ENCODE measurements at places on chromosomes 2 and 18.

GRCh38 chr18:35474884-35475283 is 22.9 kb downstream of the INO80C start:
- H3K27me3 ChIP-seq: no peaks in the 10 kb centered on the region
- no peak overlapping the region for H3K27ac ChIP-seq
- H3K4me1 ChIP-seq: peaks cover 43% of the 10 kb centered on the region
- no peak for ATAC-seq

GRCh38 chr2:173696274-173696673 is 268.9 kb downstream of the SP3 start:
- no peaks in the 10 kb centered on the region for H3K36me3 ChIP-seq
- H3K27me3 ChIP-seq: no peaks in the 10 kb centered on the region
- H3K4me3 ChIP-seq: no peak overlapping the region

GRCh38 chr18:10318691-10318970 is 135.8 kb upstream of the APCDD1 start:
- ATAC-seq: peak; percentile 35
- no peaks in the 10 kb centered on the region for H3K36me3 ChIP-seq
- H3K27me3 ChIP-seq: no peaks in the 10 kb centered on the region
- H3K27ac ChIP-seq: no peak overlapping the region

GRCh38 chr18:3405713-3406112 is 44.3 kb upstream of the TGIF1 start:
- no peaks in the 10 kb centered on the region for H3K4me1 ChIP-seq
- ATAC-seq: no peak
- no peaks in the 10 kb centered on the region for H3K36me3 ChIP-seq

DNA sequence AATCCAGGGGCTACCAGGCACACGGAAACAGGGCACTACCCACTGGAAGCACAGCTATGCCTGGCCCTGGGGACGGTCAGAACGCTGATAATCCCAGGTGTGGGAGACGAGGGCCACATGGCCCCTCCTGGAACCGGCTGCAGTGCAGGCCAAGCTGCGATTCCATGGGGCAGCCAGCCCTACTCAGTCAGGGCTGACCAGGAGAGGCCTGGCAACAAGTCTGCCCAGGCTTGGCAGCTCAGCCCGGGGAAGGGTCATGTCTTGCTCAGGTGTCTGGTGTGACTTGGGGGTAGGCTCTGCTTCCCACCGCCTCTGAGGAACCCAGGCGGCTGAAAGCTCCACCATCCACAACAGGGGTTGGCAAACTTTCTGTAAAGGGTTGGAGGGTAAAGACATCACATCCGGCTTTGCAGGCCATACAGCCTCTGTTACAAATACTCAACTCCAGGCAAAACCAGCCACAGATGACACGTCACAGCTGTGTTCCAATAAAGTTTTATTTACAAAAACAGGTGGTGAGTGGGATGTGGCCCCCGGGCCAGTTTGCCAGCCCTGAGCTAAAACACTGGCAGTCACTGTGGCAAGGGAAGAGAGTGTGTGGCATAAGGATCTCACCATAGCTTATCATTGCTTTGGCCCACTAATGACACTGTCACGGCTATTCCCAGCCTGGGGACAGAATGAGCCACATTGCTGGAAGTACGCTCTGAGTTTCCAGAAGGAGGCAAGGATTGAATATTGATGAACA is 85.2 kb downstream of the NDUFA10 start:
- H3K27me3 ChIP-seq: no peaks in the 10 kb centered on the region
- H3K27ac ChIP-seq: no peak overlapping the region
- H3K36me3 ChIP-seq: peaks cover 7% of the 10 kb centered on the region
- ATAC-seq: no peak

DNA sequence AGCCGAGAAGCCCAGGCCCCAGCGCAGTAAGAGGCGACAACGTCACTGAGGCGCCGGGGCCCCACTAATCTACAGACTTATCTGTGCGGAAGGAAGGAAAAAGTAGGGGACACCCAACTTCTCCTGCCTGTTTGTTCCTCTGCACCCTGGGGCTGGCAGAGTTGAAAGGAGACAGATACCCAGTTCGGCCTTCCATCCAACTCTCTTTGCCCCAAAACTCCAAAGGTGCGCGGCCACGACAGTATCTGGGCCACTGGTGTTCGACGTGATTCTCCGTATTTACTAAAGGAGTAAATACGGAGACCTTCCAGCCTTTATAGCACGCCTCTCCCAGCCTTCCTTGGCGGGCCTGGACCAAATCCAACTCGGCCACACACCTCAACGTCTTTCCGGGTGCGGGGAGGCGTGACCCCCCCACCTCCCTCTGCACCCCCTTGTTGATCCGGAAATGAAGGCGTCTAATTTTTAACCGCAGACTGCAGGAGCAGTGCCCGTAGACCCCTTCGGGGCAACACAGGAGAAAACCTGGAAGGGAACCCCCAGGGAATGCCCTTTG is 1.6 kb downstream of the SMAD7 start:
- H3K27me3 ChIP-seq: no peaks in the 10 kb centered on the region
- H3K4me3 ChIP-seq: peak overlapping the region; percentile 86
- no peak for ATAC-seq
- peaks cover 55% of the 10 kb centered on the region for H3K4me1 ChIP-seq
- H3K27ac ChIP-seq: peak overlapping the region; percentile 55

DNA sequence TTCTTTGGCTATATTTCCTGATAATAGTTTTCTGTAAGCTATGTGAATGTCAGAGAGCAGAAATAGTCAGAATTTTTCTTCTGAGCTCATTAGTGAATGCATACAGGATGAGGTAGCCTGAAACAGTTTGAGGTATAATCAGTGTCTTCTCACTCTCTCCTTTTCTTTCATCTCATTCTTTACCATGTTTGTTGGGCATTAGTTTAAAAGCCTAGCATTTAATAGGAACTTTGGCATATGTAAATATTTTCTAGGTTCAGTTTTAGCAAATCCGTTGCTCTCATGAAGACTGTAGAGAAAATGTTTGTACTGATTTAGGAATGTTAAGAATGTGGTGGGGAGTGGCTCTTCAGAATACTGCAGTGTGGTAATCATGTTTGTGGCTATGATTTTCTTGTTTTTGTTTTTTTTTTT is 119.4 kb downstream of the PARD3B start:
- peaks cover 3% of the 10 kb centered on the region for H3K4me1 ChIP-seq
- H3K4me3 ChIP-seq: no peak overlapping the region
- H3K27me3 ChIP-seq: no peaks in the 10 kb centered on the region
- ATAC-seq: peak; percentile 64
- peak overlapping the region; percentile 24 for H3K27ac ChIP-seq
- no peaks in the 10 kb centered on the region for H3K36me3 ChIP-seq

DNA sequence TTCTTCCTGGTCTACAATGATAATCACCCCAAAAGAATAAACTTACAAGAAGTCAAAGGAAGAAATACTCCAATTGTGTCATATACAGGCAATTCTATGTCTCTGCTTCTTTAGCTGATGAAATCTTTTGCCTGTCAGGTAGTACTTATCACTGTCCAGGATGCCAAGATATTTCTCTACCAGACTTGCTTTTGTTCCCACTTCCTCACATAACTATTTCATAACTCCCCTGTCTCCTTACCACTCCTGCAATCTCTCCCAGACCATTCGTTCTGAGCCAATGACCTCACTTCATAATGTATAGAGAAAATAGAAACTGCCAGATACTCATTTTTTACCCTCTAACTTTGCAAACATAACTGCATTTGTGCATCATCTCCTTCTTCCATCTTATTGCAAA is 39.1 kb downstream of the HNMT start:
- no peaks in the 10 kb centered on the region for H3K36me3 ChIP-seq
- H3K27me3 ChIP-seq: no peaks in the 10 kb centered on the region
- H3K4me1 ChIP-seq: no peaks in the 10 kb centered on the region
- no peak overlapping the region for H3K27ac ChIP-seq

DNA sequence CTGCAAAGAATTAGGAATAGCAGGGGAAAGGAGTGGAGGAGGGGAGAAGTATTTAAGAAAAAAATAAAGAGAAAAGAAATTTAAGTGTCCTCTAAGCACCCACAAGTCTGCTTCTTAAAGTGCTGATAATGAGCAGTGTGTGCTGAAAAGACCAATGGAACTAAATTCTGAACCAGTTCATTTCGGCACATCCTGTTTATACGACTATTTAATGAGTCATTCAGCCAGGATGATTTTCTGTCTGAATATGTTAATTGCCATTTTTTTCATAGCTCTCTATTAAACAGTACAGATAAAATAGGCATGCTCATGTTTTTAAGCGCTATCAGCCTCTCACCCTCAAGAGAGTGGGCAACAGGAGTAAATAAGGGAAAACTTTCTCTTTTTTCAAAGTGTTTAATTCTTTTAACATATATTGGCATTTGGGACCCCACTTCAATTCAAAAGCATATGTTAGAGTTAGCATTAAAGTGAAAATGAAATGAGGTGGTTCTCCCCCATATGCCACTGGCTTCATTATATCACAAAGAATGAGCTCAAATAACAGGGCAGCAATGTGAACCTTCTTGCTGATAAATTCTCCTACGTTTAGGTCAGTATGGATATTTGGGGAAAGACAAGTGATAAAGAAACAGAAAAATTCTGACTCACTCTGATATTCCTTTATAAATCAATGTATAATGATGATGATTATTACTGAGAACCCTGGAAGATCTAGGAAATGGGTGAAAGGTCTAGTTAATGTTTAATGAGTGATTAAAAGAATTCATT is 87.5 kb downstream of the TCF4 start:
- H3K4me3 ChIP-seq: no peak overlapping the region
- H3K27ac ChIP-seq: no peak overlapping the region
- H3K4me1 ChIP-seq: peaks cover 32% of the 10 kb centered on the region
- ATAC-seq: no peak

GRCh38 chr2:2788076-2788475 is 457.0 kb upstream of the MYT1L start:
- H3K36me3 ChIP-seq: no peaks in the 10 kb centered on the region
- peaks cover 26% of the 10 kb centered on the region for H3K27me3 ChIP-seq
- no peak overlapping the region for H3K4me3 ChIP-seq
- H3K27ac ChIP-seq: no peak overlapping the region

- H3K4me3 ChIP-seq: no peak overlapping the region
- no peaks in the 10 kb centered on the region for H3K36me3 ChIP-seq
- peaks cover 54% of the 10 kb centered on the region for H3K4me1 ChIP-seq
Measured at GRCh38 chr2:223930103-223930976, 14.8 kb downstream of the WDFY1 start.

DNA sequence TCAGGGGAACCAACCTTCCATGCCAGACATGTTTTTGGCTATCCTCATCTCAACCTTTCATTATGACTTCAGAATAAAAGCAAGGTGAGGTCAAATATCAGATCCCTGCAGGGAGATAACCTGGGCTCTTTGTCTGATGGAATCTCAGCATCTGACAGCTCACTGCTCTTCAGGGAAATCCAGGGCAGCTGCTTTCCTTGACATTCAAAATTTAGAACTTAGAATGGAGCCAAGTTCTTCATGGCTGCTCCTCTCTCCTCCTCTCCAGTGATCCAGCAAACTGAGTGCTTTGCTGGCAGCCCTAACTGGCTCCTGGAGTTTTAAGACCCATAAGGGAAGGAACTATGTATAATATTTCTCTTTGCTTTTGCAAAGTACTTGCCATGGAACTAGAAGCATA is 716.3 kb downstream of the TSN start:
- no peaks in the 10 kb centered on the region for H3K36me3 ChIP-seq
- no peak for ATAC-seq
- H3K4me3 ChIP-seq: no peak overlapping the region
- H3K27me3 ChIP-seq: no peaks in the 10 kb centered on the region
- no peaks in the 10 kb centered on the region for H3K4me1 ChIP-seq

- no peaks in the 10 kb centered on the region for H3K36me3 ChIP-seq
- no peak overlapping the region for H3K27ac ChIP-seq
- H3K4me1 ChIP-seq: no peaks in the 10 kb centered on the region
- H3K27me3 ChIP-seq: no peaks in the 10 kb centered on the region
- no peak for ATAC-seq
- no peak overlapping the region for H3K4me3 ChIP-seq
Measured at GRCh38 chr2:198045227-198045626, 240.8 kb downstream of the PLCL1 start.

GRCh38 chr2:237858294-237859081 is 935 bp upstream of the RAMP1 start:
- H3K36me3 ChIP-seq: no peaks in the 10 kb centered on the region
- peak overlapping the region; percentile 65 for H3K4me3 ChIP-seq
- peaks cover 12% of the 10 kb centered on the region for H3K27me3 ChIP-seq
- peak overlapping the region; percentile 90 for H3K27ac ChIP-seq

DNA sequence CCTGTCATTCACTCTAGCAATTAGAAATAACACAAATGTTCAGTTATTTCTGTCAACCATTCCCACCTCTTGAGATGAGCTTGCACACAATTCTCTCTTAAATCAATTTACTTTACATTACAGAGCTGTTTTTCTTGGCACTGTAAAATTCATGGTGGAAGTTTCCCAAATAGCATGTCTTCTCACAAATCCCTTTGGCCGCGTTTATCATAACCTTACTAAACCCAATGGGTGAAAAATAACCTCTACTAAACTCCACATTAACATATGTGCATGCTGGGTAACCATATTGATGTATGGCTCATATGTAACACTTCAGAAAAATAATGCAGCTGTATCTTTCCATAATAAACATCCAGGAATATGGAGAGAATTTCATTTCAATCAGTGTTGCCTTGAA is 75.5 kb upstream of the SULT1C3 start:
- H3K27ac ChIP-seq: no peak overlapping the region
- no peaks in the 10 kb centered on the region for H3K27me3 ChIP-seq
- no peaks in the 10 kb centered on the region for H3K4me1 ChIP-seq
- ATAC-seq: no peak
- H3K36me3 ChIP-seq: no peaks in the 10 kb centered on the region
- no peak overlapping the region for H3K4me3 ChIP-seq

- H3K36me3 ChIP-seq: peaks cover 16% of the 10 kb centered on the region
- ATAC-seq: no peak
- H3K4me3 ChIP-seq: no peak overlapping the region
- no peak overlapping the region for H3K27ac ChIP-seq
- no peaks in the 10 kb centered on the region for H3K4me1 ChIP-seq
Measured at GRCh38 chr2:203346612-203347011, 18.4 kb downstream of the ABI2 start.

- no peaks in the 10 kb centered on the region for H3K27me3 ChIP-seq
- H3K27ac ChIP-seq: no peak overlapping the region
- ATAC-seq: no peak
- peaks cover 5% of the 10 kb centered on the region for H3K4me1 ChIP-seq
- no peaks in the 10 kb centered on the region for H3K36me3 ChIP-seq
- H3K4me3 ChIP-seq: no peak overlapping the region
Measured at GRCh38 chr2:236639461-236640235, 70.0 kb downstream of the ACKR3 start.

DNA sequence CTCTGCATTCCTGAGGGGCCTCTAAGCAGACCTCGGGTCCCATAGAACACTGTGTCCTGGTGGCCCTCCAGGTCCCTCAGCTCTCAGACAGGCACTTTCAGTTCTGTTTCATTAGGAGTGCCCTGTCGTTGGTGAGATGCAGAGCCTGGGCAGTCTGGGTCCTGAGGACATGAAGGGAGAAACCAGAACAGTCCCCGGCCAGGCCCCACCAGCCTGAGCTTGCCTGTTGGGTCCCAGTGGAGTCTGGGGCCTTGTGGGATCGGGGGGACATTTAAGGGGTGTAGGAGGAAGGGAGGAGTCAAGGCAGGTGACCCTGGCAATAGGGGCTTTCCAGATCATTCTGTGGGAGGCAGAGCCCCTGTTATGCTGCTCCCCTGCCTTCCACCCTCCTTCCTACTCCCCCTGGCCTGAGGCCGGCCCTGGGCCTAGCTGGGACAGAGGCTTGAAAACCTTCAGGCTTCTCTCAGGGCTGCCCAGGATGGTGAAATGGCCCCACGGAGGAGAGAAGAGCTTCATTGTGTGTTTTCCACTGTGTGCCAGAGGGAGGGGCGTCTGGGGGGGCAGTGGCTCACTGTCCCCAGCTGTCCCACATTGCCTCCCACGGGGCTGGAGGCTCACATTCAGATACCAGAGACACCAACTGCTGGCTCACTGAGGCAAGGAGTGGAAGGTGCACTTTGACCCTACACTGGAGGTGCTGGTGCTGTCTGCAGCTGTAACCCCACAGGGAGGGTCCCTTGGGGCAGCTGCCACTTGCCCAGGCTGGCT is 26.6 kb upstream of the CATIP start:
- no peaks in the 10 kb centered on the region for H3K36me3 ChIP-seq
- H3K27me3 ChIP-seq: no peaks in the 10 kb centered on the region
- H3K27ac ChIP-seq: no peak overlapping the region
